Astrocyte of the spinal cord (primary cell): ENCODE measurements at places on chromosomes 3 and 15.
A peak's percentile ranks its signal among the peaks of the same experiment; 100 is the strongest.

DNA sequence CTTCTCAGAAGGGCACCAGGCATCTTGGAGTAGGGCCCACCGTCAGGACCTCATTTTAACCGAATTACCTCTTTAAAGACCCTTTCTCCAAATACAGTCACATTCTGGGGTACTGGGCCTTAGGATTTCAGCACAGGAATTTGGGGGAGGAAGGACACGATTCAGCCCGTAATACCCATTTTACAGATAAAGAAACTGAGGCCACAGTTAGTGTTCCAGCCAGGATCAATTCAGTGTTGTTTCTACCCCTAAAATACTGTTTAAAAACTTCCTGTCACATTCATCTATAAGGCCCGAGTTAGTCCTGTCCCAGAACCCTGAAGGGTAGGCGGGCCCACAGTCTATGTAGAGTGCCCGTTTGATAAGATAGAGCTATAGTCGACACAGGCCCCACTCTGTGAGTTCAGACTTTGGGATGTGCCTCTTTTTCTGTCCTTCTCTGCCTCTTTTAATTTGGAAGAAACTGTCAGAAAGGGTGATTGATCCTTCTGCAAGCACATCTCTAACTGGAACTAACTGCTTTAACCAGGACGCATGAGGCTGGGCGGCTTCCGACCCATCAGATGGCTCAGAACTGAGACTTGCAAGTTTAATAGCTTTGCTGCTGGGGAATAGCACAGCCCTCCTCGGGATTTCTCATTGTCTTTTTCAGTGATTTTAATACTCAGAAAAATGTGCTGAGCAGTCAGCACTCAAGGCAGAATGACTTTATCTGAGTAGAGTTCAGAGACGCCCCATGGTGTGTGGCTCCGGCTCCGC is 19.5 kb downstream of the BFSP2 start:
- DNase-seq: no peak

GRCh38 chr15:73362900-73363299 is 5.9 kb downstream of the HCN4 start:
- DNase-seq: no peak

DNA sequence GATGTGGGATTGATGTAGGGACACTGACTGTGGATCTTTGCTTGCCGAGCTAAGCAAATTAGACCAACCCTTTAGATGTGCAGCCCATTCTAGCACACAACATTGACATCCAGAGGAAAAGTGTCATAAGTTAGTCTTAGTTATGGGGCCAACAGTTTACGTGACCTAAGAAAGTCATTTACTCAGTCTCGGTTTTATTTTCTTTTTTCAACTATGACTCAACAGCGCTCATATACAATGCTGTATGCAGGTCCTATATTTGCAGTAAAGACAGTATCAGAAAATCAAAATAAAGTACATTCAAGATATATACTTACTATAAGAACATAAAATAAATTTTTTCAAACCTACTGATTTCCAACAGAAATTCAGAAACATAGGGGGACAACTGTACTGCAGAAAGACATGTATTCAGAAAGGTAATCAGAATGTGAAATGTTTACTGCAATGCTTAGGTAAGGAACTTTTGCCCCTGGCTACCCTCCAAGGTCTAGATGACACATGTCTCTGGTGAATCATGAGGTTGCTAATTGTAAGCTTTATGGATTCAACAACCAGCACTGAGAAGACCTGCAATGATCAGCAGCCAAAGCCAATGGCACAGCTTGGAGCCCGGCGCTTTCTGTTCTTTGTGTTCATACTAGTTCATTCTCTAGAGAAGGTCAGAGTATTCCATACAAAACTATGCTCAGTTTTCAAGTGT is 317.5 kb upstream of the CNTN6 start:
- DNase-seq: no peak

- DNase-seq: peak; percentile 78
Measured at GRCh38 chr3:190053919-190054672, 66.6 kb downstream of the P3H2 start.

DNA sequence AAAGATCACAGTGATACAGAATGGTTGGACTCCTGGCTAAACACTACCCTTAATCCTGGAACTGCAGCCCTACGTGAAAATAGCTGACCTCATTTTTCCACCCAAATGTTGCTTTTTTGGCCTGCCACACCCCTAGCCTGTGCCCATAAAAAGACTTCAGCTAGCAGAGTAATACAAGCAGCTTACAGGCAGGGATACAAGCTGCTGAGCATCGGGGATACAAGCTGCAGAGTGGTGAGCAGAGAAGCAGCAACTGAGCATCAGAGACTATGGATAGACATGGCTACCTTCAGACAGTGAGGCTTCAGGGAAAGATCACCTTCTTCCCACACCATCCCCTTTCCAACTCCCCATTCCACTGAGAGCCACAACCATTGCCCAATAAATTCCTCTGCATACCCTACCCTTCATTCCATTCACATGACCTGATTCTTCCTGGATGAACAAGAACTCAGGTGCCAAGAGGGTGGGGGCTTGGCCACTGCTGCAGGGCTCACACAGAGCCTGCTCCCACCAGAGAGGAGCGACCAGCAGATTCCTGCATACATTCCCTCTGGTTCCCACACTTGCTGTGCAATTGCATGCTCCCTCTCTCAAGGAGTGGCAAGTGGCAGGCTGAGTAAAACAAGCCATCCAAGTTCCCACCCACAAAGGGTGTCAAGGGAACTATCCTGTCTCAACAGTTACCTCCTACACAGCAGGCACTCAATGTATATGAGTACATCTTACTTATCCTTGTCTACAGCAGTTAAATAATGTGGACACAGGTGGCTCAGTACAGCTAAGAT is 217.5 kb downstream of the ALCAM start:
- DNase-seq: no peak

- DNase-seq: no peak
Measured at GRCh38 chr3:125645616-125646015, 50.3 kb upstream of the OSBPL11 start.

DNA sequence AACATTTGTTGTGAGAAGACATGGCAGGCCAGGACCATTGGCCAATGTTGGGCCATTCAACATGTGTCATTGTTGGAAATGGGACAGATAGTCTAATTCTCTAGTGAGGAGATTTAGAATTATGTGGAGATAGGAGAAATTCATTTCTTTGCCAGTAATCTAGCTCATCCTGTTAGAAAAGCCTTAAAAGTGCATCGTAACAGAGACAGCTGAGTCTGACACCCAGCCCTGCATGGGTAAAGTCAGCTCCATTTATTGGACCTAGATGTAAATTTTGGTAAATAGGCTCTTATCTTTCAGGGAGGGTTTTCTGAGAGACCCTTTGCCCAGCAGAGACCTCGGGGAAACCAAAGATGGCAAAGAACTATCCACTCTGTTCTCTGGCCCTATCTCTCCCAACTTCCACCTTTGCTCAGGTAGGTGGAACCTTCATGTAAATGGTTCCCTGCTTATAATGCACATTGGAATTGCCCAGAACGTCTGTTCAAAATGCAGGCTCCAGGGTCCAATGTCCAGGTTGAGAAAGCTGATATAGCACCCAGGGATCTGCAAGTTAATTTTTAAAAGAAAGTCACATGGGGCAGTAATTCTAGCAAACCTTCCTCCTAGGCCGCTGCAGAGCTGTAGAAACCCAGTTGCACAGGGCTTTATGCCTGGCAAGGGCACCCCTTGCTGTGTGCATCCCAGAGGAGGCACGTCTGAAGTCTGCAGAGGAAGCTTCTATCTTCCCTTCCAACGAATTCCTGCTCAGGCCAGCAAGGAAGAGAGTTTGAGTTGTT is 365.9 kb upstream of the PROK2 start:
- no peak for DNase-seq

GRCh38 chr3:177764377-177764912 is 567.2 kb upstream of the TBL1XR1 start:
- DNase-seq: peak; percentile 66

GRCh38 chr15:72197460-72198355 is at the start of gene GRAMD2A:
TSS of gene GRAMD2A (minus strand) at chr15:72197787.
- peak; percentile 39 for DNase-seq

GRCh38 chr3:172707967-172708366 is 2.9 kb downstream of the NCEH1 start:
- peak; percentile 56 for DNase-seq

- no peak for DNase-seq
Measured at GRCh38 chr15:31207246-31207645, 105.7 kb upstream of the TRPM1 start.

- no peak for DNase-seq
Measured at GRCh38 chr15:78222745-78223395, 11.5 kb downstream of the ACSBG1 start.

DNA sequence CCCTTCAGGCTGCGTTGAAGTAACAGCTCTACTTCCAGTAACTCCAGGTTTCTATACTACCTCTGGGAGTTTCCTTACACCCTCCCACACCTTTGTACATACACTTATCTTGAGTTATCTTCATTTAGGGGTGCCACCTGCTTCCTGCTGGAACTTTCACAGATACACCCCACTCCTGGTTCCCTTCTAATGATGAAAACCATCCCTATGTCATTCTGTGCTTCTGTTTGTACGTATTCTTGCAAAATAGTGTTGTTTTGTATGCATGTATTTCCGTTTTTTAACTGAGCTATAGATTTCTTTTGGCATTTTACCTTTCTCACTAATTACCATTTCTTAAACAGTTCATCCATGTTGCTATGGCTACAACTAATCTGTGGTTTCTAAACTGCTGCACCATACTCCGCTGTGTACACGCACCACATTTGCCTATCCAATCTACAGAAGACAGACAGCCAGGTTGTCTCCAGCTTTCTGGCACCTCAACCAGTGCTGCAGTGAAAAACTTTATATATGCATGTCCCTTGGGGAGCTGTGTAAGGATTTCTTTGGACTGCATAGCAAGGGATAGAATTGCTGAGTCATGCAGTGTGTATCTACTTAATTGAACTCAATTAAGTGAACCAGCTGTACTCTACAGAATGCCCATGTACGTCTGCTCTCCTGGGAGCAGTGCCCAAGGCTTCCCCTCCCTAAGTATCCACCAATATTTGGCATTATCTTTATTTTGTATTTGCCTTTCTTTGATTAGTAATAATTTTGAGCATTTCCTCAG is 61.4 kb upstream of the ST8SIA2 start:
- no peak for DNase-seq

GRCh38 chr3:159886050-159886449 is 102.6 kb upstream of the IL12A start:
- DNase-seq: no peak

- DNase-seq: peak; percentile 98
Measured at GRCh38 chr3:151976211-151977050, 103.0 kb downstream of the SUCNR1 start.

GRCh38 chr3:33915796-33916546 is 117.5 kb downstream of the PDCD6IP start:
- peak; percentile 40 for DNase-seq

- no peak for DNase-seq
Measured at GRCh38 chr3:48621461-48621869, at the start of gene TMEM89. TSS of gene TMEM89 (minus strand) at chr3:48621769. CDS start at chr3:48621756, 13 bp downstream.

DNA sequence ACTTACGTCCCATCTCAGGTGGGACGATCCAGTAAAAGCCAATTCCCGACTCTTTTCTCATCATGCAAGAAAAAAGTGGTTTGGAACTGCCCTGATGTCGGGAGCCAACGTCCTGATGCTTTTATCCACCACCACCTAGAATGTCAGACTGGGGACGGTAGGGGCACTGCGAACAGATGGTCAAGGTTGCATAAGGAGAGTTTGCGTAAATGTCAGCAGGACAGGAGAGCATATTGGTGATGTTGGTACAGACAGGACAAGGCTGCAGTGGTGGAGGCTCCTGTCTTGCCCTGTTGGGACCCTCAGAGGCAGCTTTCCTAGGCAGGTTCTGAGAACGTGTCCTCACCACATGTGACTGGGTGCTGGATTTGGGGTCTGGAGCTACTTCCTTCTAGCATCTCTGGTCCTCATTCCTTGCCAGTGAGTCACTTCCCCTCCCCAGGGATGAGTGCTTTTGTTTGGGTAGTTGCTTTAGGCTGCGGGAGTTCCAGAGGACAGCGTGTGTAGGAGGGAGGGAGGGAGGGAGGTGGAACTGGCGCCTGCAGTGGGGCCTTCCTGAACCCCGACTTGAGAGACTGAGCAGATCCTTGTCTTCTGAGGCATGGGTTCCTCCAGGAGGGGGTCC is 21.0 kb downstream of the THSD4 start:
- DNase-seq: peak; percentile 81

DNA sequence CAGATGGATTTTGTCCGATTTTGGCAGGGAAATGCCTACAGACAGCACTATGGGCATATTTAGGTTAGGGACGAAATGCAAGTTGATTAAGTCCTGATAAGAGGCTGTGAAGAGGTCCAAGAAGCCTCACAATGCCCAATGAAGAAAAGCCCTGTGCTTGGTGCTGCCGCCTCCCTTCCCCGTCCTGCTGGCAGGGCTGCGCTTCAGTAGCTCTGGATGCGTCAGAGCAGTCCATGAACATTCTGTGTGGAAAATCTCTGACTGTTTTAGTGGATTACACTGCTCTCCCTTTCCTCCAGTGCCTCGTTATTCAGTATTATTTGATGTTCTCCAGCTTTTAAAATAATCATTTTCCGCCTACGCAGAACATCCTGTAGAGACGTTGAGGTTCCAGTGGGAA is 39.6 kb downstream of the MLH1 start:
- DNase-seq: no peak

DNA sequence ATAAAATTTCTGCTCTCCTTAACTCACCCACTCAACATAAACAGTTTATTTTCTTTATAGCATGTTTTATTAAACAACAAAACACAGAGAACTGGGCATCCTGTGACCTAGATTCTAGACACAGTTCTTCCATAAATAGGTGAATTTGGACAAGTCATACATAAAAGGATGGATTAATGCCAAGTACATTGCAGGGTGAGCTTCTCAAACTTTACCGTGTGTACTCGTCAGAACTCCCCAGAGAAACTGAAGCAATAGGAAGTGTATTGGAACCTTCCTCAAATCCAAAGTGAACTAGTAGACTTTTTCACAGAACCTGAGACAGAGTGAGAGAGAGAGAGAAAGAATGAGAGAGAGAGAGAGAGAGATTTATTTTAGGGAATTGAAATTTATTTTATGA is 139.7 kb downstream of the CD47 start:
- no peak for DNase-seq

DNA sequence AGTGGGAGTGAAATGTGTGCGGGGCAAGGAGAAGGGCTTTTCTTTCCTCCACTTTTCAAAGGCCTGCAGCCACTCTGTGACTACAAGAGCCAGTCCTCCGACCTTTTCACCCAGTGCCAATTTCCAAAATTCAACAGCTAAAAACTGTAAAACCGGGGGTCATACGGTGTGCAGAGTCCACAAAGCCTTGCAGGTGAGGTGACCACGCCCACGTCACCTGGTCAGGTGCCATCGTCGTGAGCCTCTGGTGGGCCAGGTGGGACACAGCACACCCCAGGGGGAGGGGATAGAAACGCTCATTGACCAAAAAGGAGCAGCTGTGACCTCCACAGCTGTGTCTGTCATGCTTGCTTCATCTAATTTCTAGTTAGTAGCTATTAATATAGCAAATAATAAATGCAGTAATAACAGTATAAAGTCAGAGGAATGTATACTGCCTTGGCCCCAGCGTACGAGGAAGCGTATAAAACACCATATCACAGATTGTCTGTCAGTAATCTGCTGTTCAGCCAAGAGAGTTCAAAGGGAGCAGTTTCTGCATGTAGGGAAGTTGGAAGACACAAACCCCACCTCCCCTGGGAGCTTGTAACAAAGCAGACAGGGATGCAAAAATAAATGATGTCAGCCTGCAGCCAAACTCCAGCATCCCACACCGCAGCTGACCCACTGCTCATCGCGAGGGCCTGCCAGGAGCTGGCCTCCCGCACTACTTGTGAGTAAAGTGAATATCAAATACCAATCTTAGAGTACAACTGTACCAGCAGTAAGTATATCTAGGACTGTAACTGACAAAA is 86.7 kb downstream of the VGLL4 start:
- DNase-seq: peak; percentile 95
